Coronary artery (tissue), 2 donors: ENCODE measurements at places on chromosomes 3 and 15.

- DNase-seq: no peak
These were observed 453.9 kb downstream of the LPP start for GRCh38 chr3:188607805-188608315.

GRCh38 chr3:74561881-74562280, 52.6 kb downstream of the CNTN3 start:
- DNase-seq: no peak

DNA sequence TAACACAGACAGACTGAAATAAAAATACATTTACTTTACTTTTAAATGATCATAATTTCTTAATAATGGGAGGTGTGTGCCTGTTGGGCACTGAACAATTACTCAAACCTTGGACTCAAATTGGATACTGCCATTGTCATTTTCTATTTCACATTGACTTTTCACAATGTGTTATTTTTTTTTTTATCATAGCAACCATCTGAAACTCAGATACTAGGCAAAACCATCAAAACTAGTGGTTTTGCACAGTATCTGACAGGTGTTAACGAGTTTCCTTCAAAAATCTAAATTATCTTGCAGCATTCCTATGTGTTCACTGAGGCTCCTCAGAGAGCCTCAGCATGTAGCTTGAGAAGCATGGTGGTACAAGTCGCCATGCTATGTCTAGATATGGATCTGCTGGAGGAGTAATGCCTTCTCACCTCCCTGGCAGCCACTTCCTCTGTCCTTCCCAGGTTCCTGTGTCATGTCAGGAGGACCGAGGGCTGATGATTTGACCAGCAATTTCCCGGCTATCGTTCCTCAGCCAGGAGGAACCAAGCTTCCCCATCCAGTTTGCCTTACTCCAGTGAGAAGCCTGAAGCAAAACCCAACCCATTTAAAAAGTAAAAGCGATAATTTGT, 29.9 kb upstream of the RFTN1 start:
- no peak for DNase-seq

DNA sequence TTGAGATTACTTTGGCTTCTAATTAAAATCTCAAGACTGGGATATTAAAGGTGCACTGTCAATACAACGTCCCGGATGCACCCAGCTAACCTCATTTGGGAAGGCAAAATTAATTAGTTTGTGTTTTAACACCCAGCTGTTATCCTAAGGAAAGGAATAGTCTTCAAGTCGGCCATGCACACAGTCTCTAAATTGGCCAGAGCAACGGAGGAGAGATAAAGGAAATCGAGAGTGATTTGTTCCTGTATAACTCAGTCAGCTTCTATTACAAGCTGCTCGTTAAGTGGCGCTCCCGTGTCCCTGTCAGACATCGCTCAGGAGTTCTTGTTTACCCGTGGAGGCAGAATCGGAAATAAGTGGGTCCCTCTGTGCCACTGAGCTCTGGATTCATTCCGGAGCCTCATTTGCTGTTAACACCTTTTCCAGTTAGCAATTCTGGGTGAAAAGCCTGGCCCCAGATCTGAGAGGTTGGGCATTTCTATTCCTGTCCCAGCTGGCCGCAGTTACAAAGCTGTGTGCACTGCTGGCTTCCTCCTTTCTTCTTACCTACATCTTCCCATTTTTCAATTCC, 63.9 kb downstream of the ST8SIA2 start:
- DNase-seq: no peak

DNA sequence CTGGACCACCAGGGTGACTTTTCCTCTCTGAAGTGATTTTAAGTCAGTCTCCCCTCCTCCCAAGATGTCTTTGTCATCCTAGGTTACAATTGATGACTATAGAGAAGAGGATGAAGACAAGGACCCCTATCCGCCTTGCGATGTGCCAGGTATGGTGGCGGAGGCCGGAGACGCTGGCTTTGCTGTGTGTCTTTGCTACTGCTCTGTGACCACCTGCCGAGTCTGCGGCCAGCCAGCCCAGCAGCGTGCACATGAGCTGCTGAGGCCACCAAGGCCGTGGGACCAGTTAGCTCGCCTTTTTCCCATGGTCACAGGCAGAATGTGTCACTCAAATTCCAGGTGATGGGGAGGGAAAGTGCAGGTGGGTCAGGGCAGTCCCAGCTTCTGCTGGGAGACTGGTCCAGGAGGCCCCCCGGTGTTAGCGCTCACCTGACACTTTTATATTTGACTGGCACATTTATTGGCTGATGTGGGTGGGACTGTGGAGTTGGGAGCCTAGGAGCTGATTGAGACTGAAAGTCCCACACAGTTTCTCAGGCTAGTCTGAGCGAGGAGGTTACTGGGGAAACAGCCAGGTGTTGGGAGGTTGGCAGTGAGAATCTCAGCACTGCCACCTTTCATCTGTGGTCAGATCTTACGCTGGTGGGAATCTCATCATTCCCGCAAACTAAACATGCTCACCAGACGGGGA, 114.1 kb downstream of the CHDH start:
- DNase-seq: no peak

GRCh38 chr15:85950101-85950500, 129.6 kb upstream of the AGBL1 start:
- DNase-seq: no peak

GRCh38 chr3:58531956-58532355, 5.0 kb downstream of the ACOX2 start:
- DNase-seq: no peak

DNA sequence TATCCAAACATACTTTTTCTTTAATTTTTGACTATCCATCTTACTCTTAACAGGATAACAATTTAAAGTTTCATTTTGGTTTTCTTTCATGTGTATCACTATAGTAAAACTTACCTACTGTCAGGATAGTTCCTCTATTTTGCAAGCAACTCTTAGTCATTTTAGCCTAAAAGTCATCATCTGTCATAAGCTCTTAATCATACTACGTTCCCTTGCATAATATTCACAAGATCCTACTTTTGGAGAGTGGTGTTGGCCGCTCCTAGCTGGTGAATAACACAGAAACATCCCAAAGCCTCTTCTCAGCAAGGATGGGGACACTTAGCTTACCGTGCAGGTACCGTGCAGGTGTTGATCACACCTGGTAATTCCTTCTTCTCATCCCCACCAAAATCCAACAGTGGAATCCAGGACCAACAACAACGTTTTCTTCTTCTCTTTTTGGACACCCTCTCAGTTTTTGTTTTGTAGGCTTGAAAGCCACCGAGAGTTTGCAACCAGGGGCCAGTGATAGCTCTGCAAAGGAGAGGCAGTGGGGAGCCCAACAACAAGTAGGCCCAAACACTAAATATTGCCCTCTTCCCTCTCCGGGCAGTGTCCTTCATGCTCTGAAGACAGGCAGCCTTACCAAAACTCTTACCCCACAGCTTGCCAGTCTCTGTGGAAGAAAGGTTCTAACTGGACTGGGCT, 433 bp downstream of the FILIP1L start:
- DNase-seq: no peak

- no peak for DNase-seq
These were observed 30.9 kb upstream of the POLR2M start for GRCh38 chr15:57675481-57676181.

- DNase-seq: no peak
These were observed 60.2 kb downstream of the PLXNA1 start for GRCh38 chr3:127043041-127043641.

DNA sequence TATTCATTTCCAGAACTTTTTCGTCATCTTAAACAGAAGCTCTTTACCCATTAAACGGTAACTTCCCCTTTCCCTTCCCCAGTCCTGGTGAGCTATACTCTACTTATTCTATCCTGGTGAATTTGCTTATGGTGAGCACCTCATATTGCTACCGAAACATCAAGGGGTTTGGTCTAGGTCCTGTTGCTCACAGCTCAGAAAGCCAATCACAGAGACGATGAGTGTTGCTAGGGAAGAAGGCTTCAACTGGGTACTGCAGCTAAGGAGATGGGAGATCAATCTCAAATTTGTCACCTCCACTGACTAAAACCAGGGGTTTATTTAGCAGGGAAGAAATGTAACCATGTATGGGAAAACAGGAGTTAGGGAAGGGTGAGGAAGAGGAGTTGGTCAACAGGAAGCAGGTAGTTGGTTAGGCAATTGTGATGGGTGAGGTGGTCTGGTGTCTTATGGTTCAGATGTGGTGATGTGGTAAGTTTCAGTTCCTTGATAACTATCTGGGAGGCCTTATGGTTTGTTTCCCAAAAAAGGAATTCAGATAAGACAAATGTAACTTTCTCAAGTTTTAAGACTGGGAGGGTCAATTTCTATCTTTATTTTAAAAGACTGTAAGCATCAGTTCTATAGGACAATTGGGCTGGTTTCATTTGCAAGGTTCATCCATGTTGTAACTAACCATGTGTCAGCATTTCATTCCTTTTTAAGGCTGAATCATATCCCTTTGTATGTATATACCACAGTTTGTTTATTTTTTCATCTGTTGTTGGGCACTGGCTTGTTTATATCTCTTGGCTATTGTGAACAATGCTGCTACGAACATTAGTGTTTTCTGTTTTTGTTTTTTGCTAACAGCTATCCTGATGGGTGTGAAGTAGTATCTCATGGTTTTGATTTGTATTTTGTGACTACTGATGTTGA, 24.3 kb downstream of the ARHGAP11B start:
- no peak for DNase-seq

DNA sequence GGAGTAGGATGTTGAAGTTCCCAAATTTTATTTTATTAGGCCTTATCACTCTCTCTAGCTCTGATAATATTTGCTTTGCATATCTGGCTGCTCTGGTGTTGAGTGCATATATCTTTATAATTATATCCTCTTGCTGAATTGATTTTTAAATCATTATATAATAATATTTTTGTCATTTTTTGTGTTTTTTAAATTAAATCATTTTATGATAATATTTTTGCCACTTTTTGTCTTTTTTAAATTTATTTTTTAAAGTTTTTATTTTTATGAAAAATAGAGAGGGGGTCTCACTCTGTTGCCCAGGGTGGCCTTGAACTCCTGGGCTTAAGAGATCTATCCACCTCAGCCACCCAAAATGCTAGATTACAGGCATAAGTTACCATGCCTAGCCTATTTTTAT, 34.5 kb upstream of the OTOL1 start:
- DNase-seq: no peak

DNA sequence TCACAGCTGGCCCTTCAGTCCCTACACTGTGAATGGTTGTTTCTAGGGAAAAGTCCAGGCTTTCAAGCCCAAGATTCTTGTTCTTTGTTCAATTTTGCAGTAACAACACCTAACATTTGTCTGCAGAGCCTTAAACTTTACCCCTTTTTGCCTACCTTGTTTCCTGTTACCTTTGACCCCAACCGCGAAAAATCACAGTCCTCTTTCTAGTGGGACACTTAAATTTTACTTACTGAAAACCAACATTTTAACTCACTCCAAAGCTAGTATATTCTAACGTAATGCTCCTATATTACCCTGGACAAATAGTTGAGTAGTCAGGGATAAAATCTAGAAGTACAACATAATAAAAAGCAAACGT, 649 bp upstream of the PIK3CB start:
- DNase-seq: no peak

DNA sequence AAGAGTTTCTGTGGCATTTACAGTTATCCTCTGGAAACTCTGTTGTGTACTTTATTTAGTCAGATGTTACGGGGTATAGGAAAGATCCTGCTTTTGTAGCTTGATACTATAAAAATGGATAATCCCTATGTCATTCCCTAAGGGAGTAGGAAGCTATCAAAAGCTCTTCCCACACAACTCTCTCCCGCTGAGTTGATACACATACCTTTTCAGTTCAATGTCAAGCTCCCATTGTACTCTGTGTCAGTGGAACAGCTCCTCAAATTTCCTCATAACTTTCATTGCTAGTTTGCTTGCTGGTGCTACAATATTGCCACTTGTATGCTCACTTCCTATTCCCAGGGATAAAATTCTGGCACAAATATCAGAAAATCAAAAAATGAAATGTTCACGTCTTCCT, 893.3 kb upstream of the GBE1 start:
- DNase-seq: no peak

GRCh38 chr3:10949197-10949596, 43.4 kb upstream of the SLC6A1 start:
- no peak for DNase-seq

- no peak for DNase-seq
These were observed 15.8 kb downstream of the SOX2 start for GRCh38 chr3:181727341-181728032.

GRCh38 chr3:159839561-159840379, 148.9 kb upstream of the IL12A start:
- no peak for DNase-seq

- no peak for DNase-seq
These were observed 16.0 kb downstream of the SPATA12 start for GRCh38 chr3:57076422-57076951.

GRCh38 chr15:34810443-34811129, 15.2 kb upstream of the ACTC1 start:
- no peak for DNase-seq

GRCh38 chr3:32175607-32176197, 62.8 kb upstream of the CMTM8 start:
- DNase-seq: no peak

GRCh38 chr3:79172241-79172640, 595.6 kb downstream of the ROBO1 start:
- no peak for DNase-seq

GRCh38 chr3:36741285-36741684, 23.1 kb downstream of the DCLK3 start:
- DNase-seq: no peak

- DNase-seq: no peak
These were observed 10.6 kb downstream of the ZNF710 start for GRCh38 chr15:90011705-90012104.

GRCh38 chr3:21668012-21668411, 83.0 kb downstream of the ZNF385D start:
- no peak for DNase-seq

DNA sequence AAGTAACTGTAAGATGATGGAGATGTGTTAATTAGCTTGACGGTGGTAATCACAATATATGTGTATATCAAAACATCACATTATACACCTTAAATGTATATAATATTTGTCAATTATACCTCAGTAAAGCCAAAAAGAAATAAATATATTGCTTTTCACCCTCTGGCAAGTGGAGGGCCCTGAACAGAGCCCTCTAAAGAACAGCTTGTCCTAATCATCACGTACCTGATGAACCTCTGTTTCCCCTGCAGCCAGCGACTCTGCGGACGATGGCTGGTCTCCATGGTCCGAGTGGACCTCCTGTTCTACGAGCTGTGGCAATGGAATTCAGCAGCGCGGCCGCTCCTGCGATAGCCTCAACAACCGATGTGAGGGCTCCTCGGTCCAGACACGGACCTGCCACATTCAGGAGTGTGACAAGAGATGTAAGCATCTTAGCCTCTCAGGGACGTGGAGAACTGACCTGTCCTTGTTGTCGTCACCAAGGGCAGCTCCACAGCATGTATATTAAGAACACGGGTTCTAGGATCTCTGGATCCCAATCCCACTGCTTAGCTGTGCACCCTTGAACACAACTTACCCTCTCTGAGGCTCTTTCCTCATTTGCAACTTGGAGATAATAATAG, 6.3 kb downstream of the THBS1 start:
- no peak for DNase-seq

DNA sequence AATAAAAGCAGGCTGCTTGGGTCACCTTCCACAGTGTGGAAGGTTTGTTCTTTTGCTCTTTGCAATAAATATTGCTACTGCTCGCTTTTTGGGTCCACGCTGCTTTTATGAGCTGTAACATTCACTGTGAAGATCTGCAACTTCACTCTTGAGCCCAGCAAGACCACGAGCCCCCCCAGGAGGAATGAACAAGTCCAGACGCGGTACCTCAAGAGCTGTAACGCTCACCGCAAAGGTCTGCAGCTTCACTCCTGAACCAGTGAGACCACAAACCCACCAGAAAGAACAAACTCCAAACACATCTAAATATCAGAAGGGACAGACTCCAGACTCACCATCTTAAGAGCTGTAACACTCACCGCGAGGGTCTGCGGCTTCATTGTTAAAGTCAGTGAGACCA, 47.5 kb upstream of the CCR4 start:
- DNase-seq: no peak

- no peak for DNase-seq
These were observed 175.8 kb downstream of the THSD4 start for GRCh38 chr15:71290881-71291635.
